ENCODE measurements at places on chromosomes 6 and 20.

- no peak for DNase-seq
These were observed 204.3 kb upstream of the CST7 start for GRCh38 chr20:24744747-24745146.

DNA sequence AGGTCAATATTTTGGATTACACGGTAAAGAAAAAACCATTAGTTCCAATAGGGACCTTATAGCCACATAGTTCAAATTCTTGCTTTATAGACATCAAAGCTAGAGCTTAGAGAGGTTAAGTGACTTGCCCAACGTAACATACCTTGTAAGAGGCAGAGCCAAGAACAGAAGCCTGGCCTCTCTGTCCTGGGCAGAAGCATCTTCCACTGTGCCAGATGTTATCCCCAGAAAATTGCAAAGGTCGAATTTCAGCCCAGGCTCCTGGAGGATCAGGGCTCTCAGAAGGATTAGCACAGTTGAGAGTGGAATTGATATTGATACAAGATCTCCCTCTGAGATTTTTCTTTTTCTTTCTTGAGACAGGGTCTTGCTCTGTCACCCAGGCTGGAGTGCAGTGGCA lies 6.1 kb downstream of the SMIM28 start:
- DNase-seq = no peak

- DNase-seq = no peak
These were observed 120.9 kb downstream of the COL12A1 start for GRCh38 chr6:75084872-75085381.

- DNase-seq = no peak
These were observed 47.1 kb upstream of the TMEM181 start for GRCh38 chr6:158512809-158513208.

Measured in AG20443 (cell line).